Caki2 (cell line): ENCODE measurements at places on chromosomes 4 and X. TPM values are rescaled to one million over a fixed set of nuclear protein-coding genes. Genes with fewer than 3 reads are reported as not detected.

DNA sequence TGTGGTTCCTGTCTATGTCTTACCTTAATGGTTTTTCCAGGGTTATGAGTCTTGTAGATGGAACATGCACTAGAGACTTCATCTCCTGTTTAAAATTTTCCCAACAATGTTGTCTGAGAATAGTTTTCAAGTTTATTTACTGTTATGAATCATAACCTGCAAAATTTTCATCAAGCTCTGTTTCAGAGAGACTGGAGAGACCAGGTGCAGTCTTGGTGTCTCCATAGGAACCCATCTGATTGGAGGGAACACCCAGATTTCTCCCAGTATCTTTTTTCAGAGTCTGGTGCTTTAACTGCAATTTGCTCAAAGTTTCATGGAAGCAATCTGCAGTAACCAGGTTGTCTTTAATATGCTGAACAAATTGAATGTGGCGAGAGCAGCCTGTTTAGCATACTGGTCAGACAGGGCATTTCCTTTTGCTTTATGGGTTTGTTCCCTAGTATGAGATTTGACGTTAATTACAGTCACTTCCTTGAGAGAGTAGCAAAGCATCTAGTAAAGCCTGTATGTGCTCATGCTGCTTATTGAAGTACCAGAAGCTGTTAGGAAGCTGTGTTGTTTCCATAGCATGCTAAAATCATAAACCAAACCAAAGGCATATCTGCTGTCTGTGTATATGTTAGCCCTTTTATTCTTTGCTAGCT is 18.8 kb upstream of the VSIG1 start:
- DNase-seq = no peak

DNA sequence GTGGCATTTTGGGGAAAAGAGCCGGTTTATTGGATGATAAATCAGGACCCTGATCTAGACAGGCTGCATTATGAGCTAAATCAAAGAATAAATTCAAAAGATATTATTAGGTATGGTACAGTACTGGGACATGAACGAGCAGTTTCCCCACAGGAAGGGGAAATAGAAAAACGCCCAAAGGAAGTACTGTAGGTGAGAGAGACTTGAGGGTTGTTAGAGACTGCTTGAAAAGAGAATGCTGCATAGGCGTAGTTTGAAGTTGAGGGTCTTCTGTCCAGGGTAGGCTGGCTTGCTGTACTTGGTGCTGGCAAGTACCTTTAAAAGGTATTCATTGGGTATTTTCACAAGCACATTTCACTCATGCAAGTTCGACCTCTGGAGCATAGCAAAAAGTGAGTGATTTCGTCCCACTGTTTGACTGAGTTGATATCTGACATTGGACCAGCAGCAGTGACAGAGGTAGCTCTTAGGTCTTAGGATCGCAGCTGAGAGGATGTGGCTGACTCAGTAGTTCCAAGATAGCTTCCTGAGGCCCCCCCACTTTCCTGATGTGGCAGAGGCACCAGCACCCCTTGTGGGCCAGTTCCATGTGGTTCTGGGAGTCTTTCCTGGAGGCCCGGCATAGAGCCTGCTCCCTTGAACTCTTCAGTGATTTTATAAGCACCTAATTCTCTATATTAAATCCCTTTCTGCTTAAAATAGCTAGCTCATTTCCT is 64.3 kb downstream of the TMEM131L start:
- DNase-seq = no peak

Gene FRMD7
- total RNA-seq = not detected in 2 replicates

Gene TEX13D
- total RNA-seq = not detected in 2 replicates

Gene H2AZ1
- 614 and 655 TPM in 2 replicates for total RNA-seq

Gene HSFX2
- total RNA-seq = not detected in 2 replicates

Gene FABP2
- total RNA-seq = not detected in 2 replicates

Gene MGAT4D
- total RNA-seq = not detected in 2 replicates

Gene SHROOM4
- total RNA-seq = 3.3 and 3.7 TPM in 2 replicates

Gene SPANXC
- total RNA-seq = not detected in 2 replicates
